ENCODE measurements at places on chromosomes 3 and 15.

GRCh38 chr15:63371297-63371918, 10.2 kb downstream of the CA12 start:
- DNase-seq, result peak; percentile 61

DNA sequence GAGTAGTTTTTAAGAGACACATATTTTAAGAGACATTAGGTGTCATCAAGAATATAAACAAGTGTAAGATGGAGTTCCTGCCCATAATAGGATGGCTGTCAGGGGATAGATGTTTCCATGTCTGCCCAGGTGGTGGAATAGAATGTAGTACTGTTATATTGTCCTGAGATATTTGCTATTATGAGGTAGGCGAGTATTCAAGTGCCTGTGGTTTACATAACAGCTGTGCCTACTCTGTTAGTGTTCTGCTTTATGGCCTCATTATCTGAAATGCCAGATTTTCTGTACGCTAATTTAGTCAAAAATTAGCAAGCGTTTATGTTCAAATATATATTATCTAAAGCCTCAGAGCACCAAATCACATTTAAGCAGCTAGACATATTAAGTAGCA, 360.2 kb upstream of the ROPN1 start:
- DNase-seq, result no peak

GRCh38 chr3:34178415-34178814, 380.0 kb downstream of the PDCD6IP start:
- peak; percentile 40 for DNase-seq

DNA sequence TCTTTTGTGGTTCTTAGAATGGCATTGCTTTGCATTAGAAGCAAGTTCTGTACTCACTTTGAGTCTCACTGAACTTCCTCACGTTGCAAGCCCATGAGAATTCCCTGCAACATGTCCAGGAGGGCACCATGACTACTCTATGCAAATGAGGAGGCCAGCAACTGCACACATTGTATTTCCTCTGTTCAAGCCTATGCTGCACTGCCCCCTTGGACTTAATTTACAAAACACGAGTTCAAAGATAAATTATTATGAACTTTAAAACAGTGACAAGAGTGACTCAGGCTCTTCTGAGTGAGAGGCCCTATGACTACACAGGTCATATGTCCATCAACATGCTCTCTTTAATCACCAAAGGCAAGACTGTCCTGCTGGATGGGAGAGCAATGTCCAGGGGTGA, 484.2 kb upstream of the ATP11B start:
- DNase-seq, result no peak

DNA sequence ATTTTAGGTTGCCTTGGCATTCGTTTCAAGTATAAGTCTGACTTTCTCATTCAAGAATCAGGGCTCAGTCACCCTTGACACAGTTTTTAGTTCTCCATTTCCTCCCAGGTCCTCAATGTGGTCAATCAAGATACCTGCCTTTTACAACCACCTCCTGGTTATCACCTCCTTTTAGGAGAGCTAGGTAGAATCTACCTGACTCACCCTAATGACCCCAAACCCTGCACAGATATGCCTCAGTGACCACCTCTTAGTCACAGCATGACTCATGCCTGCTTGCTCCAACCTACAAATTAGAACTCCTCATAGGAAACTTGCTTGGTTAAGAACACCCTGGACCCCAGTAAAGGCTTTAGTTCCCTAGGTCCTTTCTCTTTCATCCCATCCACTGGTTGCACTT, 22.5 kb downstream of the DMXL2 start:
- peak; percentile 13 for DNase-seq

- peak; percentile 6 for DNase-seq
Measured at GRCh38 chr15:55991802-55992768, 1.3 kb downstream of the NEDD4 start.

GRCh38 chr3:25940935-25941334, 151.0 kb downstream of the OXSM start:
- no peak for DNase-seq

GRCh38 chr15:30928076-30928475, 24.4 kb downstream of the FAN1 start:
- peak; percentile 40 for DNase-seq

DNA sequence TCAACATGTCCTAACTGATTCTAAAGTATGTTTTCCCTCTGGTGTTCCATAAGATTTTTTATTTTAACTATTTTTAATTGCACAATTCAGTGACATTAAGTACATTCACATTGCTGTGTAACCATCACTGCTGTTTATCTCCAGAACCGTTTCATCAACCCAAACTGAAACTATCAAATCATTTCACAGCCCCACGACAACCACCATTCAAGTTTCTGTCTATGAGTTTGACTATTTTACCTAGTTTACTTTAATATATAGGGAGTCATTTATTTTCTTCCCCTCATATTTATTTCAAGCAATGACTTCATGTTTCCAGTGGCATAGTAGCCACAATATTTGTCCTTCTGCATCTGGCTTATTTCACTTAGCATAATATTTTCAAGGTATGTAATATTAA, 8.4 kb downstream of the RTP1 start:
- no peak for DNase-seq

- DNase-seq, result peak; percentile 39
Measured at GRCh38 chr15:55774113-55774970, 31.4 kb upstream of the PRTG start.

DNA sequence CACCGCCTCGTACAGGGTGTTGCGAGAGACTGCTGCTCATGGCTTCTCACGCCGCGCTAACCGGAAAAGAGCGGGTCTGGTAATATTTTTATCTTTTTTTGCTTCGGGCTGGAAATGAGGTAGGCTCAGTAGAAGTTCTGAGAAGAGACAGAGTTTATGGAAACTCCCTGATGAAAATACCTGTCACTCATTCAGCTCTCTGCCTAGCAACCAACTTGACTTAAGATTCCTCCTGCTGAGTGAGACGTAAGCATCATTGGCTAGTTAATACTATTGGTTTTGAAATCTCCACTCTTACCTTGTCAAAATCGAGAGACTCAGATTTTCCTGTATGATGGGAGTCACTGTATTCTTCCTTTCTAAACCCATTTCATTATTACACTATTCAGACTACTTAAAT, 181.7 kb downstream of the PTPRG start:
- DNase-seq, result no peak

GRCh38 chr15:32682569-32682968, 35.2 kb upstream of the GREM1 start:
- DNase-seq, result peak; percentile 97

- DNase-seq, result no peak
Measured at GRCh38 chr15:95622843-95623242, 707.7 kb upstream of the NR2F2 start.

- DNase-seq, result peak; percentile 96
Measured at GRCh38 chr3:8629151-8630021, 15.2 kb downstream of the SSUH2 start.

- DNase-seq, result no peak
Measured at GRCh38 chr3:183211352-183211751, 41.7 kb upstream of the B3GNT5 start.

GRCh38 chr3:20837676-20838302, 651.8 kb upstream of the SGO1 start:
- DNase-seq, result no peak

DNA sequence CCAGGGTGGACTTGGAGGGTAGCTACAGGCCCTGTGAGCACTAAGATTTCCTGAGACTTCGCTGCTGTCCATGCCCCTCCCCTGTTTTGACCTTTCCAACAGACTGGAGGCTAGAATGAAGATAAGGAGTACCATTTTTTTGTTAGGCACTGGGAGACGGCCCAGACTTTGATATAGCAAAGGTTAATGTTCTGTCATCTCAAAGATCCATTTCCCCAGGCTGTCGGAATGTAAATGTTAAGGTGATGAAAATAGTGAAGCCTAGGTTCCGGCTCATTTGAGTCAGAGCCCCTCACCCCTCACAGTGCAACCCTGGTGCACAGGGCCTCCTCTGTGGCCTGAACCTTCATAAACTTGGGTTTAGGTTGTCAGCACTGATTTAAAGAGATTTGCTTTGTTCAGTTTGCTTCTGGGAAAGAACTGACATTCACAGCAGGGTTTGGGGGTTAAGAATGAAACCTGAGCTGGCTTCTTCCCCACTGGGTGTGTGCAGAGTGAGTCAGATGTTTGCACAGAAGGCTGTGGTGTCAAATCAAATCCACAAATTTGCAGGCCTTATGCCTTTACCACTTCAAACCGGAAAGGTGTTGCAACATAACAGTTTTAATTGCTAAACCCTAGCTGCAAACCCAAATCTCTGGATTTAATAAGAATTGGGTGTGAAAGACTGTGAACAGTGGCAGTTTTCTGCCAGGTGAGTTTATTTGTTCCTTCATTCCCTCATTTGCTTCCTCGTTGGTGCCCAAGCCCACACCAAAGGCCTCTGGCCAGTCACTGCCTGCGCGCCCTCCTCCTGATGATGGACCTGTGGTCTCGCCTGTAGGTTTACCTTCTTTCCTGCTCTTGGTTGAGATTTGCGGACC, 20.6 kb upstream of the KCTD6 start:
- peak; percentile 84 for DNase-seq

- no peak for DNase-seq
Measured at GRCh38 chr3:98556164-98557130, 24.7 kb downstream of the GPR15 start.
